ENCODE measurements at places on chromosomes 7 and 10.

- no peak overlapping the region for H3K27ac ChIP-seq
- H3K36me3 ChIP-seq, result no peaks in the 10 kb centered on the region
- H3K4me1 ChIP-seq, result no peaks in the 10 kb centered on the region
- DNase-seq, result peak; percentile 31
- no peak overlapping the region for H3K4me3 ChIP-seq
Measured at GRCh38 chr10:35822316-35822715, 180.2 kb upstream of the FZD8 start.

GRCh38 chr10:122084286-122085041 lies 95.5 kb downstream of the TACC2 start:
- H3K4me1 ChIP-seq, result no peaks in the 10 kb centered on the region
- H3K4me3 ChIP-seq, result no peak overlapping the region
- H3K36me3 ChIP-seq, result no peaks in the 10 kb centered on the region
- no peak overlapping the region for H3K27ac ChIP-seq
- no peaks in the 10 kb centered on the region for H3K27me3 ChIP-seq

DNA sequence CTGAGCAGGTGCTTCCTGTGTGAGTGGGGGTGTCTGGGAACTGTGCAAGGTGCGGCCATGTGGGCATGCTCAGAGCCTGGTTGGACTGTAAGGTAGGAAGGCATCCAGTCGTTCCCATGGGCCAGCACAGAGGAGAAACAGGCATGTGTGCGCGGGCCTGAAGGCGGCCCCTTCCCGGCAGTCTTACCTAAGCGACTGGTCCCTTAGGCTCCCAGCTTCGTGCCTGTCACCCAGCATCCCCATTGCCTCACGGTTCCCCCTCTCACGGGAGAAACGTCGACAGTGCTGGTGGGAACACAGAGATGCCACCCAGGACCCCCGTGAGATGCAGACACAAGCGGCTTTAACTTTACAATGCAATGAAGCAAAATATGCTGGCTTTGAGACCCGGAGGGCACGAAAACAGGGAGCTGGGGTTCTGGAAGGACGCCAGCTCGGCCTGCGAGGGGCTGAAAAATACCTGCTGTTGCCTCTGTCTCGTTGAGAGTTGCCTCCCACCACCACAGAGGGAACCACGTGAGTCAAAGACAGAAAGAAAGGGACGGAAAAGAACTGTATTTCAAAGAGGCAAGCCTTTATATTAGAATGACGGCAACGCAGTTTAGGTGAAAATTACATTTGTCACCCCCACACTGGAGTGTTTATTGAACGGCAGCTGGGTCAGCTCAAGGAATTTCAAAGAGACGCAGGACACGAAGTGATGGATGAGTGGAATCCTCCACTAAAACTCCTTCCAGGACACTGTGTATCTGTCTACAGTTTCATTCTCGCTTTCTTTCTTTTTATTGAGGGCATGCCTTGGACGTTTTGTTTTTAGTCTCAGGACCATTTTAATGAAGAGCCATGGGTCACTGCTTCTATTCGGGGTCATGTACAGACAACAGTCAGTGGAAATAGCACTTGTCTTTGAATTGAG lies 128.4 kb downstream of the DNAJB6 start:
- DNase-seq, result peak; percentile 52
- no peak overlapping the region for H3K27ac ChIP-seq
- H3K4me1 ChIP-seq, result peaks cover 4% of the 10 kb centered on the region
- H3K4me3 ChIP-seq, result no peak overlapping the region
- no peaks in the 10 kb centered on the region for H3K27me3 ChIP-seq
- no peaks in the 10 kb centered on the region for H3K36me3 ChIP-seq

DNA sequence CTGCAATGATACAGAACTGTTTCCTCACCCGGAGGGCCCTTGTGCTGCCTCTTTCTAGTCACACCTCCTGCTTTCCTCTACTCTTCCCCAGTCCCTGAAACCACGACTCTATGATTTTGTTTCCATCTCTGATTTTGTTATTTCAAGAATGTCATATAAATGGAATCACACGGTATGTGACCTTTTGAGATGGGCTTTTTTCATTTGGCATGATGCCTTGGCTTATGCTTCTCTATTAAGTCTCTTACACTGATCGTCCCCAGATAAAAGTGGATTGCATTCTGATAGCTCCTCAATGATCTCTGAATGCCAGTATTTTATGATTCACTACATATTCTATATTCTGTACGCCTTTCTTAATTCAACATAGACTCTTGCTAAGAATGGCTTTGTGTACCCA lies 78.2 kb downstream of the GALNT11 start:
- DNase-seq, result no peak
- no peaks in the 10 kb centered on the region for H3K27me3 ChIP-seq
- H3K36me3 ChIP-seq, result peaks cover 7% of the 10 kb centered on the region

DNA sequence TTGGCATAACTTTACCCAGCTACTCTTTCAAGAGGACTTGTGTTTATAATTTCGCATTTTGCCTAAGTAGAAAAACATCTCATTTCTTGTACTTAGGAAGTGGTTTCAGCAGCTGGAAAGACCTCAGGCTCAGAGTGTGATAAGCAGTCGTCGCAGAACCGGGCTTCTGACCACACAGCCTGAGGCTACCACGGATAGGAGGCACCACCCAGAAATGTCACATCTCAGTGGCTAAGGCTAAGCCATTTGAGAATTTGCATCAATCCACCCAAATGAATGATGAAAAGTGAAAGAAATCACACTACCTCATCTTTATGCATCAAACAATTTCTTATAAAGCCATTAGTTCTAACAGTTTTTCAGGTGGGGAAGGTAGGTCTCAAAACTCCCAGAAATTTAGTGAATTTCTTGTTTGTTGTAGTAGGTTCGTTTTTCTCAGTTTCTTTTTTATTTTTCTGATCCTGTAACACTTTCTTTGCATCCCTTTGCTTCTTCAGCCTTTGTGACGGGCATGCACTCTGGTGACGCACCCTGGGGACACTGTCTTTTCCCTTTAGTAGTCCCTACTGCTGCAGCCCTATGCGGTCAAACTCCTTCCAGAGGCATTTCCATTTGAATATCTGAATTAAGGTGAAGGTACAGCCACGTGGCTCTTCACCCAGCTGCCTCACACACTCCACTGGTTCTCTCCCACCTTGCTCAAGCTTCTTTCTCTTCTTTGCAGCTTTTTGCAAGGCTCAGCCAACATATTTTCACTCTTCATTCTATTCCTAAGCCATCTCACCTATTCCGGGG lies 68.5 kb downstream of the MAP3K8 start:
- H3K4me1 ChIP-seq, result no peaks in the 10 kb centered on the region
- H3K27ac ChIP-seq, result no peak overlapping the region
- DNase-seq, result no peak

DNA sequence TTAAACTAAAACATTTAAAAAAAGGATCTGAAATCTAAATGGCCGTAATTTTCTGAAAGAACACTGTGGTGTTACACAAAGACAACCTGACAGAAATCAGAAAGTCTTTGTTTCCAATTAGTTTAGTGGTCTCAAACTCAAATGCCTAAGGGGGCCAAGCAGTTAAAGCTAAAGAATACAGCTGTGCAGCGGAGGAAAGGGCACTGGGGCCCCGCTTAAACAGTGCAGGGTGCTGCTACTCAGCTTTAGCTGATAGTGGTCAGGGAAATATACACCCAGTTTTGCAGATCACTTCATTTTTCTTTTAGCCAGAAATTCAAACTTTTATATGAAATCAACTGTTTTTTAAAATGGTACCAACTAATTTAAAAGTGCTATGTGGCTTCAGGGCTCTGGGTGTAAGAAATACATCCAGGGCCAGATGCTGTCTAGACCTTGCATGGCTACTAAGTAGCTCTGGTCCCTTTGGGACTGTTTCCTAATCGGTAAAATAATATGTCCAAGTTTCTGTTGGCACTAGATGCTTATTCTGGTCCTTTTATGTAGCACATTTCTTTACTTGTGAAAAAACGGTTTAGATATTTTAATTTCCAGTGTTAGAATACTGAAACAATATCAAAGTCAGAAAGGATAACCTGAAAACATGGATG lies 161.8 kb upstream of the LAMB4 start:
- H3K36me3 ChIP-seq, result no peaks in the 10 kb centered on the region
- H3K4me1 ChIP-seq, result no peaks in the 10 kb centered on the region
- no peak overlapping the region for H3K4me3 ChIP-seq
- no peak overlapping the region for H3K27ac ChIP-seq

GRCh38 chr7:127396184-127396583 lies 3.7 kb upstream of the ZNF800 start:
- H3K27me3 ChIP-seq, result peaks cover 16% of the 10 kb centered on the region
- no peaks in the 10 kb centered on the region for H3K36me3 ChIP-seq
- no peak overlapping the region for H3K4me3 ChIP-seq
- DNase-seq, result no peak
- no peak overlapping the region for H3K27ac ChIP-seq

- H3K27me3 ChIP-seq, result no peaks in the 10 kb centered on the region
- H3K4me3 ChIP-seq, result no peak overlapping the region
- DNase-seq, result no peak
- H3K27ac ChIP-seq, result no peak overlapping the region
- H3K36me3 ChIP-seq, result no peaks in the 10 kb centered on the region
Measured at GRCh38 chr7:110766864-110767263, 324.1 kb upstream of the LRRN3 start.

- H3K27me3 ChIP-seq, result no peaks in the 10 kb centered on the region
- no peak for DNase-seq
- H3K4me1 ChIP-seq, result no peaks in the 10 kb centered on the region
- no peaks in the 10 kb centered on the region for H3K36me3 ChIP-seq
- no peak overlapping the region for H3K4me3 ChIP-seq
Measured at GRCh38 chr7:11726794-11727155, 105.2 kb downstream of the THSD7A start.

GRCh38 chr7:37956791-37957190 lies 36.4 kb downstream of the EPDR1 start:
- H3K36me3 ChIP-seq, result no peaks in the 10 kb centered on the region
- no peak for DNase-seq
- no peaks in the 10 kb centered on the region for H3K27me3 ChIP-seq
- H3K4me1 ChIP-seq, result no peaks in the 10 kb centered on the region
- no peak overlapping the region for H3K4me3 ChIP-seq

- DNase-seq, result no peak
- H3K27me3 ChIP-seq, result peaks cover 26% of the 10 kb centered on the region
- H3K4me3 ChIP-seq, result peak overlapping the region; percentile 69
- no peak overlapping the region for H3K27ac ChIP-seq
Measured at GRCh38 chr7:85185424-85186082, 1.3 kb downstream of the SEMA3D start.

- H3K36me3 ChIP-seq, result no peaks in the 10 kb centered on the region
- H3K4me1 ChIP-seq, result no peaks in the 10 kb centered on the region
- H3K27ac ChIP-seq, result no peak overlapping the region
Measured at GRCh38 chr10:128324058-128324827, 198.0 kb upstream of the MKI67 start.

- H3K36me3 ChIP-seq, result no peaks in the 10 kb centered on the region
- H3K4me1 ChIP-seq, result no peaks in the 10 kb centered on the region
- no peaks in the 10 kb centered on the region for H3K27me3 ChIP-seq
- H3K27ac ChIP-seq, result no peak overlapping the region
- DNase-seq, result no peak
Measured at GRCh38 chr7:129940329-129940728, 12.4 kb downstream of the UBE2H start.

DNA sequence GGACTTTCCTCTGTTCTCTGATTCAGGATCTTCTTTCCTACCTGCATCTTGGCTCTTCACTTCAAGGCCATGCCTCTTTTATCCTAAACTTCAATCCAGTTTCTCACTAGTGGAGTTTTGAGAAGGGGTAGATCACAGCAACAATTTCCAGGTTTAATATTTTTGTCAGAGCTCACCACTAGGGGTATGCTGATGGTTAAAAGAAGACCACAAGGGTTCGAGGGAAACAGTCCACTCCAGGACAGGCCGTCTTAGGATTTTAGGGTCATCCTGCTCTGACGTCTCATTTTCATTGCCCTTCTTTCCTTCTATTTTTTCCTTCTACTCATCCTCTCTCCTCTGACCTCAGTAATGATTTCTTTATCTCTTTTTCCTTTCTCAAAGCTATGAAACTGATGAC lies 11.3 kb downstream of the STAG3 start:
- no peak overlapping the region for H3K27ac ChIP-seq
- H3K36me3 ChIP-seq, result no peaks in the 10 kb centered on the region
- no peak for DNase-seq
- H3K27me3 ChIP-seq, result no peaks in the 10 kb centered on the region
- H3K4me3 ChIP-seq, result no peak overlapping the region
- H3K4me1 ChIP-seq, result no peaks in the 10 kb centered on the region

- no peaks in the 10 kb centered on the region for H3K27me3 ChIP-seq
- no peak overlapping the region for H3K27ac ChIP-seq
- no peaks in the 10 kb centered on the region for H3K4me1 ChIP-seq
- no peak for DNase-seq
- no peak overlapping the region for H3K4me3 ChIP-seq
Measured at GRCh38 chr10:1659221-1659791, 78.0 kb downstream of the ADARB2 start.

- no peaks in the 10 kb centered on the region for H3K36me3 ChIP-seq
- H3K27me3 ChIP-seq, result no peaks in the 10 kb centered on the region
- DNase-seq, result no peak
- H3K4me1 ChIP-seq, result no peaks in the 10 kb centered on the region
Measured at GRCh38 chr10:33758299-33758698, 423.8 kb upstream of the NRP1 start.

DNA sequence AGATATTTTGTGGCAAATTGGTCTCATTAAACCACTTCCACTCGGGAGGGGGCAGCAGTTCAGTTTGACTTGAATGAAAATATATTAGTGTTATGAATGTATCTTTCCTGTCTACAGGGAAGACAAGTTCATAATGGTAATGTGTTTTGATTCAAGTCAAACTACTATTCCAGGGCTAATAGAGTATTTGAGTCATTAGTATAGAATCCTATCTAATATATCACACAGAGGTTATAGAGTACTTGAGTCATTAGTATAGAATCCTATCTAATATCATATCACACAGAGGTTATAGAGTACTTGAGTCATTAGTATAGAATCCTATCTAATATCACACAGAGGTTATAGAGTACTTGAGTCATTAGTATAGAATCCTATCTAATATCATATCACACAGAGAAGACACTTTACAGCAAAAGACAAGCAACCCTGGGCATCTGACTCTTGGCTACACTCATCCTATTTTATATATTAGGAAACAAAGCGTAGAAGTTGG lies 199.7 kb upstream of the MAGI2 start:
- DNase-seq, result no peak
- H3K36me3 ChIP-seq, result no peaks in the 10 kb centered on the region
- H3K27me3 ChIP-seq, result no peaks in the 10 kb centered on the region
- H3K4me1 ChIP-seq, result no peaks in the 10 kb centered on the region
- H3K27ac ChIP-seq, result no peak overlapping the region

- H3K27ac ChIP-seq, result no peak overlapping the region
- H3K4me1 ChIP-seq, result no peaks in the 10 kb centered on the region
Measured at GRCh38 chr7:132972745-132973144, 109.1 kb downstream of the CHCHD3 start.

GRCh38 chr7:4361774-4362173 lies 320.3 kb upstream of the FOXK1 start:
- no peaks in the 10 kb centered on the region for H3K27me3 ChIP-seq
- H3K4me3 ChIP-seq, result no peak overlapping the region
- no peak for DNase-seq
- no peak overlapping the region for H3K27ac ChIP-seq

- no peak for DNase-seq
- no peak overlapping the region for H3K4me3 ChIP-seq
- no peaks in the 10 kb centered on the region for H3K27me3 ChIP-seq
- peaks cover 16% of the 10 kb centered on the region for H3K36me3 ChIP-seq
Measured at GRCh38 chr10:96560489-96560888, 26.3 kb downstream of the TM9SF3 start.

- no peaks in the 10 kb centered on the region for H3K4me1 ChIP-seq
- no peaks in the 10 kb centered on the region for H3K36me3 ChIP-seq
- no peak overlapping the region for H3K4me3 ChIP-seq
- no peaks in the 10 kb centered on the region for H3K27me3 ChIP-seq
Measured at GRCh38 chr10:50291261-50291850, 40.0 kb upstream of the ASAH2 start.

Measured in H1 (cell line).